ENCODE measurements at places on chromosomes 5 and 9.

DNA sequence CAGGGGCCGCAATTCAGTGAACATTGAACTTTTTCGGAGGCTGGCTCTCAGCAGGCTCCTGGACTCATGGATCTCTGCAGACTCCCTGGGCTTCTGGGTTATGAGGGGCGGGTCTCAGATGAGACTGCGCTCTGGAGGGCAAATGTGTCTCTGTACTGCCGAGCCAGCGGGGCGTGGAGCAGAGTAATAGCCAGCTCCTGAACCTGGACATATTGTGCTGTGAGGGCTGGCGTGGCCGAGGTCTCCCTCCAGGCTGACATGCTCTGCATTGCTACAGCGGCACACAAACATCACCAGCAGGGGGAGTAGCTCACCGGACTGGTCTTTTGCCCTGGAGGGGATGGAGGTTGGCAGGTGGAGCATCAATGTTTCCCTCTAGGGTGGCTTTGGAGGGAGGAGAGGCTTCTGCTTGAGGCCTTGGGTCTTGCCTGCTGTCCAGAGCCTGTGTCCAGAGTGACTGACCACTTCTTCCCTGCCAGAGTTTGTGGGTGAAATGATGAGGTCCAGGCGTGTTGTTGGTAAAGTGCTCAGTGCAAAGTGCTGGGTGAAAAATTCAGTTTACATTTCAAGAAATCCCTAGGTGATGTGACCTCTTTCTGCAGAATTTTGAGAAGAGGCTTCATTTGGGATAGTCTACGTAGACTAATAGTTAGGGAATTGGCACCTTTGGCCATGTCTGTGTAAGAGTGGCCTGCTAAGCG, 10.9 kb upstream of the GADD45G start:
- DNase-seq: peak; percentile 77

DNA sequence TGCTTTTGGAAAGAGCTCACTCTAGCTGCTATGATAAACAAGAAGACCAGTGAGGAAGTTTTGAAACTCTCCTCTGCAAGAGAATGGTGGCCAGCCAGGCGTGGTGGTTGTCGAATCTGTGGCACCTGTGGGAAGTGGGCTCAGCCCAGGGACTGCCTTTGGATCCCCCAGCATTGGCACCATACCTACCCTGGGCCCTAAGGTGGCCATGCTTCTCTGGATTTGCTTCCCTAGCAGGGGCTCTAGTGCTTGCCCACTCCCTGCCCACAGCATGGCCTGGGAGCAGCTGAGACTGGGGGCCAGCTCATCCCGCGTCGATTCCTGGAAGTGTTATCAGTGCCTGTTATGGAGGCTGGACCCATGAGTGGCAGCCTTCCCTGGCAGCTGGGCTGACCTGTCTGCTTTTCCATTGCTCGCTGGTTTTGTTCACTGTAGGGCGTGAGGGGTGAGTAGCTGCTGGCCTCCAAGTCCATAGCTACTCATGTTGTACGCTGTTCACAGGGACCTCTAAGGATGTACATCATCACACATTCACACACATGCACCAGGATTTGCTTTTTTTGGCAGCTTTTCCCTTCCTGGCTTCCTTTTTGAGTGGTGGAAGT, 2.3 kb downstream of the SLC22A4 start:
- no peak for DNase-seq

DNA sequence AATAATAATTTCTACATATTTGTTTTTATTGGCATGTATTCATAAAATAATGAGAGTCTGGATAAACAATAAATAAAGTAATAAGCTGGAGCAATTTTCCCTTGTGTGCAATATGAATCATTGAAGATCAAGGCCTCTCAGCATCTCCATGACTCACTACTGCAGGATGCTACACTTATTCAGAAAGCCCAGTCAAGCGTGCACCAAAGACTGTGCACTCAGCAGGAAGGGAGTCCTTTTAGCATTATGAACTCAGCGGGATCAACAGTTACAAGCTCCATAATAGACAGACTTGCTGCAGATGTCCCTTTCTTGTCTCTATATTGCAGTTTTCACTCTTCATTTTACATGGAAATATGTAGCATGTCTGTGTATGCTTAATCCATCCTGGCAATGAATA, 485.3 kb downstream of the CDH9 start:
- no peak for DNase-seq

- DNase-seq: no peak
These were observed 712.1 kb downstream of the CDH9 start for GRCh38 chr5:26326153-26326759.

GRCh38 chr9:124487260-124488182, 19.7 kb downstream of the NR5A1 start:
- no peak for DNase-seq

DNA sequence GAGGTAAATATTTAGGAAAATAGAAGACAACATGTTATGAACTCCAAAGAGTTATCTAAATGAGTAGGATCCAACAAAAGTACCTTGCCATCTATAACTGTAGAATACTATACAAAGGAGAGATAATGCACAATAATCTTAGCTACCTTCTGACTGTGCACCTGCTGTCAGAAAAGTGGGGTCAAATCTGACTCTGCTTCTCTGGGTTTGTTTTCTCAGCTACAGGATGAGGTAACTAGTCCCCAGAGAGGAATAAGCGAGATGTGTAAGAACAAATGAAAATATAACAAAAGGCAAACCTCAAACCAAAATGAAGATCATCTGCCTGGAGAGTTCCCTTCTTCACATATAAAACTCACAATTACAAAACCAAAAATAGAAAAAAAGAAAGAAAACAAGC, 204.8 kb downstream of the DCP2 start:
- DNase-seq: no peak

- DNase-seq: no peak
These were observed 48.0 kb upstream of the ASTN2 start for GRCh38 chr9:117462861-117463260.

- no peak for DNase-seq
These were observed 57.9 kb upstream of the MIER3 start for GRCh38 chr5:57009811-57010210.

DNA sequence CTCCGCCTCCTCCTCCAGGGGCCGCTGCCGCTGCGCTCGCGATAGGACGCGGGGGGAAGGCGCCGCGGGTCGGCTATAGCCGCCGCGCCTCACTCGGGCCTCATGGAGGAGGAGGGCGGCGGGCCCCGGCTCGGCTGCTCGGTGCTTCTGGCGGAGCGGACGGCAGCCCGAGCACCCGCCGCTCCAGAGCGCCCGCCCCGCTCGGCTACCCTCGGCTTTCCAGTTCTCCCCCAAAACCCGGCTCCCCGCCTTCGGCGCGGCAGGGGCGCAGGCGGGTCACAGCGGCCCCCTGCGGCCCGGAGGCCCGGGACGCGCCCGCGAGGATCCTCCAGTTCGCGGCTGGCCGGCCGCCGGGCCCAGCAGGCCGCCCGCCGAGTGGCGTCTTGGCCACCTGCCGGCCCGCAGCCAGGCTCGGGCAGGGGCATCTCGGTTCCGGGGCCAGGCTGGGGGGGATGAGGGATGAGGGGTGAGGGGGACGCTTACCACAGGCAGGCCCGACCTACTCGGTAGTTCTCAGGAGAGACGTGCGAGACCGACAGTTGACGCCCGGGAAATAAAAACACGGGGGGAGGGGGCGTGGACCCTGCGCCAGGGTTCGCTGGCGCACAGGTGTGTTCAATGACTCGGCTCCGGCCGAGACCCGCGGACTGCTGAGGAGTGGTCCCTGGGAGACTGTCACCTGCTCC, at the start of gene PAIP1:
TSS of gene PAIP1 (minus strand) at position 221 of the 686 bp plus-strand sequence. CDS start 231 bp downstream, outside the sequence.
- DNase-seq: peak; percentile 86

GRCh38 chr5:51566953-51567352, 183.7 kb downstream of the ISL1 start:
- no peak for DNase-seq

- no peak for DNase-seq
These were observed 113.2 kb downstream of the DCP2 start for GRCh38 chr5:113089653-113090335.

- DNase-seq: no peak
These were observed 243.0 kb downstream of the PSAT1 start for GRCh38 chr9:78539904-78540303.

DNA sequence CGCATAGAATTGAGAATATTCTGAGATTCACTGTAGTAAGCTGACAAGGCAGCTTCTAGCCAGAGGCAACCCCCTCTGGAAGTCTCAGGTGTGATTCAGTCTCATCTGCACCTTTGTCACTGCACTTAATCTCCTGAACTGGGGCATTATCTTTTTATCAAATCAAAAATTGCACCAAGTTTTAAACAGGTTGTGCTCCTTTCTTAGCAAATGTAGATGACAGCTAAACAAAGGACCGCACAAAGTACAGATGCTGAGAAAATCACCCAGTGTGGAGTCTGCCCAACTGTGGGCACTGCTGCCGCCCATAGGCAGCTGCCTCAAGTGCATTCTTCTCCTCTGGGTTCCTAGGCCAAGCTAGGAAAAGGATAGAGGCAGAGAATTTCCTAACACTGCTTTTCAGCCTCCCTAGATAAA, 51.1 kb downstream of the STARD4 start:
- DNase-seq: no peak

DNA sequence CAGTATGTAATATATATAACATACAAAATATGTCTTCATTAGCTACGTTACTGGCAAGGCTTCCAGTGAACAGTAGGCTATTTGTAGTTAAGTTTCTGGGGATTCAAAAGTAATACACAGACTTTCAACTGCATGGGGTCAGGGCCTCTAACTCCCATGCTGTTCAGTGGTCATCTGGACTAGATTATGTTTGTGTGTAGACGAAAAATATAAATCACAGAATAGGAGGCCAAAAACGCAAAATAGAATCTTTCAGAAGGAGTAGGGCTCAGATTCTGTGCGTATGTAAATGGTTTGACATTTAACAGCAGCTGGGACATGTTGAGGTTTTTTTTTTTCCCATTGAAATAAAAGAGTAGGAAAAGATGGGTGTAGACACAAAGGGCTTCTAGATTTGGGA, 1048.7 kb upstream of the WWC1 start:
- DNase-seq: no peak

DNA sequence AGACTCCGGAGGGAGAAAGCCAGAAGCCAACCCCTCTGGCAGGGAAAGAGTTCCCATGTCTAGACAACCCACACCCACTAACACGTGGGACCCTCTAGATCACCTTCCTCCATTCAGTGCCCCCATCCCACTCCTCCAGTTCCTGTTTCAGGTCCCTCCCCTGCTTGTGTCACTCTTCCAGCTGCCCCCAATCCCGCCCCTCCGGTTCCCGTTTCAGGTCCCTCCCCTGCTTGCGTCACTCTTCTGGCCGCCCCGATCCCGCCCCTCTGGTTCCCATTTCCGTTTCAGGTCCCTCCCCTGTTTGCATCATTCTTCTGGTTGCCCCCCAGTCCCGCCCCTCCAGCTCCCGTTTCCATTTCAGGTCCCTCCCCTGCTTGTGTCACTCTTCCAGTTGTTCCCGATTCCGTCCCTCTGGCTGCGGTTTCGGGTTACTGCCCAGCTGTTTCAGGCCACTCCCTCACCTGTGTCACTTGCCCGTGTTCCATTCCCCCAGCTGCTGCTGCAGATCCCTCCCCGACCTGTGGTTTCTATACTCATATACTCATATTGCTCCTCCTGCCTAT, 64.8 kb upstream of the RANBP6 start:
- peak; percentile 25 for DNase-seq

GRCh38 chr9:33942471-33943083, 106.1 kb downstream of the UBAP2 start:
- no peak for DNase-seq

- no peak for DNase-seq
These were observed 1.6 kb upstream of the BRINP1 start for GRCh38 chr9:119370816-119371215.

DNA sequence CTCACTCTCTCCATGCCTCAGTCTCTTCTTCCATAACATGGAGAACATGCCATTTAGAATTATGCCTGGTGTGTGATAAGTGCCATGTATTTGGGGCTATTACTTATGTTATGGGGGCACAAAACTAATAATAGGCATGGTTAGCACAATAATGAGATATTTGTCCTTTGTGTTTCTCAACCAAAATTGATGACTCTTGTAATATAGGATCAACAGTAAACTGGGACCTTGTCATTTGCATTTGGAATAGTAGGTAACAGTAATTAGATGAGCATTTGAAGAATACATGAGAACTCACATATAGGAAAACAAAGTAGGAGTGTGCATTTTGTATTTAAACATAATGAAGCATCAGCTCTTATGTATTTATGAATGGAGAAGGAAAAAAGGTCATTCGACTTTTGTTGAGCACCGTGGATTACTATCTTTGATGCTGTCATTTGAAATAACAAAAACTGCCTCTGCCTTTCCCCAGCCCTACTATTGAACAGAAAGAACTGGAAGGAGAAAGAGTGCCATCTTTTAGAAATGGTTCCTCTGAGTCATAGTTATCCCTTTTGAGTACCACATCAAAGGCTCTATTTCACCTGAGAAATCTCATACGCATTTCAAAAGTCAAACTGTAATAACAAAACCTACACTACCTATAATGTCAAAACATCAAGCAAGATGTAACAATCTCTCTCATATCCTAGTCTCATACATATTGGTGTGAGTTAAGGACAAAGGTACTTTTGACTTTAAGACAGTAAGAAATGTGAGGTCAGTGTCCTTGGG, 655.2 kb downstream of the PDE4D start:
- DNase-seq: peak; percentile 67

- DNase-seq: no peak
These were observed 68.3 kb downstream of the AK8 start for GRCh38 chr9:132809677-132810271.

DNA sequence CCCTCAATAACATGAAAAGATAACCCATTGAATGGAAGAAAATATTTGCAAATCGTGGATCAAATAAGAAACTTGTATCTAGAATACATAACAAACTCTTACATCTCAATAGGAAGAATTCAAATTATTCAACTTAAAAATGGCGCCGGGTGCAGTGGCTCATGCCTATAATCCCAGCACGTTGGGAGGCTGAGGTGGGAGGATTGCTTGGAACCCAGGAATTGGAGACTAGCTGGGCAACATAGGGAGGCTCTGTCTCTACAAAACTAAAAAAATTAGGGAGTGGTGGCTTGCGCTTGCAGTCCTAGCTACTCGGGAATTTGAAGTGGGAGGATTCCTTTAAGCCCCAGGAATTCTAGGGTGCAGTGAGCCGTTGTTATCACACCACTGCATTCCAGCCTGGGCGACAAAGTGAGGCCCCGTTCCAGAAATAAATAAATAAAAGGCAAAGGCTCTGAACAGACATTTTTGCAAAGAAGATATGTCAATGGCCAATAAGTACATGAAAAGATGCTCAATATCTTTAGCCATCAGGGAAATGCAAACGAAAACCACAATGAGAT, 21.5 kb upstream of the TBC1D2 start:
- DNase-seq: no peak

Data from activated CD4-positive, alpha-beta T cell treated with anti-CD3 and anti-CD28 coated beads, Interleukin-2, Interleukin-4, amounts not matched to agents 100 ng/mL and 50 ng/mL, durations not matched to agents 16 hours and 8 hours (primary cell).